ENCODE measurements at places on chromosomes 11 and 22. TPM values are rescaled to one million over a fixed set of nuclear protein-coding genes. Genes with fewer than 3 reads are reported as not detected.

DNA sequence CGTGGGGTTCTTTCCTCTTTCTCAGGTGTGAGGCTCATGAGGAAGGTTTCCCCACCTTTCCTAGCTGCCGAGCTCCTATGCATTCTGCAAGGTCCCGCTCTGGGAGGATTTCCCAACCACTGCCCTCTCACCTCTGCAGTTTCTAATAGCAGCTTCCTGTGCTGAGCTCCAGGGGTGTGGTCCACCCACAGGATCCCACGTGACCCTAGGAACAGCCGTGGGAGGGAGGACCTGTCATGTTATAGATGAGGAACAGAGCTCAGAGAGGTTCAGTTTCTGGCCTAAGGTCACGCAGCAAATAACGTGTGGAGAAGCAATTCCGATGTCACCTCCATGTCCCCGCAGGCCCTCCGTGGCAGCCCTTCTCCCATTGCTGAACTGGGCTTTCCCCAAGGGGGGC lies 38.5 kb downstream of the FLRT1 start:
- no peak for DNase-seq

DNA sequence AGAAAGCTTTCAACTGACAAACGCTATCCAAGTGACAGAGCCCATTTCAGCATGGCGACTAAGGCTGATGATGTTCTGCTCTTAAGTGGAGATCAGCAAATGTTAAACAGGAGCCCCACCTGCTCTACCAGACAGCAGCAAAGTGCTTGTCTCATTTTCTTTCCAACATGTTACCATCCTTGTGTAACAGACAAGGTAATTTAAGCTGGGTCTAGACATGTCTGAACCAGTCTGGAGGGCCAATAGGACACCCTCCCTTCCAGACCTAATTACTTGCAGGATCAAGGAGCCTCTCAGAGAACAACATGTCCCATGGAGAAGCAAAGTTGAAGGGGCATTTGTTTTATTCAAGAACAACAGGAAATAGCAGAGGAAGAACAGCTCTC lies 3.9 kb upstream of the LMO2 start:
- DNase-seq: no peak

The FBLN1 gene
- total RNA-seq: 23.4 TPM

The LRP5 gene
- total RNA-seq: 55.2 TPM

The RIMBP3C gene
- 0.15 TPM for total RNA-seq

The RHOG gene
- 49.1 TPM for total RNA-seq

All from HCT116 (cell line).